ENCODE measurements at places on chromosomes 16 and 17. TPM values are rescaled to one million over a fixed set of nuclear protein-coding genes. Genes with fewer than 3 reads are reported as not detected.
A peak's percentile ranks its signal among the peaks of the same experiment; 100 is the strongest.

DNA sequence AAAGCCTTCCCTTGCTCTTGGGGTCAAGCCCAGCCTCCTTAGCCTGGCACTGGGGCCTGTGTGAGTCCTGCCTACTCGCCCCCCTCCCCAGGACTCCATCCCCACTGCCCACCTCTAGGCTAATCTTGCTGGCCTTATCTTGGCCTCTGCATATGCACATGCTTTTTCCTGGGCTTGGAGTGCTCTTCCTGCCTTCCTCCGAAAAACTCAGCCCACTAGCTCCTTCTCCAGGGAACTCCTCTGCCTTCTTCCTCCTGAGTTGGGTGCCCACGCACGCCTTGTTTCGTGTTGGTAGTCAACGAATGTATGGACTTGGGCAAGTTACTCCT lies 16.5 kb downstream of the TBX2 start:
- no peak for DNase-seq
- H3K27me3 ChIP-seq: peaks cover 2% of the 10 kb centered on the region
- peak overlapping the region; percentile 65 for H3K27ac ChIP-seq
- H3K4me1 ChIP-seq: peaks cover 27% of the 10 kb centered on the region
- H3K4me3 ChIP-seq: no peak overlapping the region

DNA sequence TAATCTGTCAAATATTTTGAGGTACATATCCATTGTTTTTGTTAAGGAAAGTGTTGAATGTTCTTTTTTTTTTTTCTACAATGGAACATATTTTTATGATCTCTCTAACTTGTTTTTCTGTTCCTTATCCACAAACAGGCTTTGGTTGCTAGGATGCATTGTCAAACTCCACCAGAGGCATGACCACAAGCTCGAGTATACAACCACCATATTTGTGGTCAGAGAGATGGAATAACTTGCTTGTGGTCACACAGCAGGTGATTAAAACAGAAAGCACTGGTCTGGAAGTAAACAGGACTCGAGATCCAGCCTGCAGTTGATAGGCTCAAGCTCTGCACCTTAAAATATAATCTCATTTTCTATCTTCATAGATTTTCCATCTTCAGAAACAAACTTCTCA lies 105.8 kb upstream of the ADAMTS18 start:
- H3K36me3 ChIP-seq: no peaks in the 10 kb centered on the region
- H3K4me1 ChIP-seq: no peaks in the 10 kb centered on the region
- no peak overlapping the region for H3K27ac ChIP-seq
- DNase-seq: no peak
- no peaks in the 10 kb centered on the region for H3K27me3 ChIP-seq

GPR142 gene
- total RNA-seq: not detected

- no peaks in the 10 kb centered on the region for H3K27me3 ChIP-seq
- H3K36me3 ChIP-seq: no peaks in the 10 kb centered on the region
- DNase-seq: no peak
Measured at GRCh38 chr16:59459806-59460205, 725.7 kb upstream of the GOT2 start.

- no peak overlapping the region for H3K27ac ChIP-seq
- no peaks in the 10 kb centered on the region for H3K36me3 ChIP-seq
- H3K27me3 ChIP-seq: no peaks in the 10 kb centered on the region
- no peak for DNase-seq
Measured at GRCh38 chr16:3503523-3503922, 2.7 kb downstream of the CLUAP1 start.

DNA sequence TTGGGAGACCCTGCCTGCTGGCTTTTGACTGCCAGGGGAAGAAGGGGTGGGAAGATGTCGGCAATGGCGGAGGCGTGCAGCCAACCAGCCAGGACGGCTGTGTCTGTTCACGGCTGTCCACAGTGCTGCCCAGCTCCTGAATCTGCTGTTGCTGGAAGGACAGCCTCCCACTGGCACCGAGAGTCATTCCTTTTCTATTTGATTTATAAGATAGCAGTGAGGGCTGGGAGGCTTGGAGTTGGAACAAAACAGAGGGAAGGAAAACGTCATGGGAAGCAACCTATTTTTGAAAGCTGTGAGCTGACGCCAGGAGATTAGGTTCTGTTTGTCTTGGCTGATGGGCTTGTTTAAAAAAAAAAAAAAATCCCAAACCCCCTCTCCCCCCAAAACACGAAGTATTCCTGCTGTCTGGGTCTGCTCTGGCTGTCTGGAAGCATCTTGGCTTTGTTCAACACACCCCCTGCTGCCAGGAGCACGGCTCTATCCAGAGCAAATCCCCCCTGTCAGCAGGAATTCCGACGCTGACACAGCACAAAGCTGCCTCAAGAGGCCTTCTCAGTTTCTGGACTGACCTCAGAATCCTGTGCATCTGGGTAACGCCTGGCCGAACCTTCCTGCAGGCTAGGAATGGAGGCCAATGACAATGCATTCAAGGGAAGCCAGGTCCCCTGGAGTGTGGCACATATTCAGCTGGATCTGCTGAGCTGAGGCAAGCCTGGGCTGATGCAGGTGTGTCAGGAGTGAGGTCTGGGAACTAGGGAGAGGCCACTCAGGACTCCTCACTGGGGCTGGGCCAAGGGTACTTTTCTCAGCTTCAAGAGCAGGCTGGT lies 41.0 kb upstream of the SREBF1 start:
- H3K27me3 ChIP-seq: no peaks in the 10 kb centered on the region
- peak; percentile 82 for DNase-seq
- H3K4me1 ChIP-seq: peaks cover 71% of the 10 kb centered on the region

TANGO6 gene
- 13.8 TPM for total RNA-seq

- no peak overlapping the region for H3K4me3 ChIP-seq
- no peaks in the 10 kb centered on the region for H3K4me1 ChIP-seq
- H3K27ac ChIP-seq: no peak overlapping the region
- H3K27me3 ChIP-seq: peaks cover 95% of the 10 kb centered on the region
- no peak for DNase-seq
Measured at GRCh38 chr17:79803997-79804855, 7.3 kb upstream of the CBX8 start.

DNA sequence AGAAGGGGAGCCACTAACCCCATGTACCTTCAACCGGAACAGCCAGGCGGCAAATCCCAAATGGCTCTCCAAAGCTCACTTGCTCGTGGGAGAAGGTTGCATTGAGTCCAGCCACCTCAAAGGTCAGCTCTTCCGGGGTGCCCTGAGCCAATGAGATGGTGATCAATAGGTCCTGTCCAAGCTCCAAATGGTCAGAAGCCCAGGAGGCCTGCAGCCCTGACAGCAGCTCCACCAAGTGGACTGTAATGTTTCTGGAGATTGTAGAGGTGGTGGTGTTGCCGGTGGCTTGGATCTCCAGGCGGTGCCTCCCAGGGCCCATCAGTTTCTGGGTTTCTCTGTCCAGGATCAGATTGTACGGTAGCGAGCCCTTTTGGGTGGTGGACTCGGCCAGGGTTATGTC lies 39.9 kb upstream of the BCO1 start:
- no peak for DNase-seq
- no peaks in the 10 kb centered on the region for H3K4me1 ChIP-seq
- no peak overlapping the region for H3K4me3 ChIP-seq
- no peaks in the 10 kb centered on the region for H3K36me3 ChIP-seq

Data from adrenal gland (tissue), 19 donors.